ENCODE measurements at places on chromosomes 12 and 14. TPM values are rescaled to one million over a fixed set of nuclear protein-coding genes. Genes with fewer than 3 reads are reported as not detected.
A peak's percentile ranks its signal among the peaks of the same experiment; 100 is the strongest.

DNA sequence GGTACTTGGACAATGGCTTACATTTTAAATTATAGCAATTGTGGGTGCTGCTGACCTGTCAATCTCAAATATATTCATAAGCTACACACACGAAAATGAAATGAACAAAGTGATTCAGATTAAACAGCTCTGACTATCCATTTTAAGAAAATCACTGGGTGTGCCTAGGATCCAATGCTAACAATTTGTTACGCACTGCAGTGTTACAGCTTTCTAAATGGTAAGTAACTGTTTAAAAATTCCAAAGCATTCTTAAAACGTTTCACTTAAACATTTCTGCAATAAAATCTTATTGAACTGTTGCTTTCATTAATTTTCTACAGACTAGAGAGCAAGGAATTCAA lies 18.9 kb downstream of the LMO3 start:
- no peaks in the 10 kb centered on the region for H3K36me3 ChIP-seq
- no peak overlapping the region for H3K27ac ChIP-seq
- H3K4me3 ChIP-seq: no peak overlapping the region
- H3K27me3 ChIP-seq: no peaks in the 10 kb centered on the region
- H3K4me1 ChIP-seq: peaks cover 16% of the 10 kb centered on the region

The ASCL1 gene
- total RNA-seq: not detected

DNA sequence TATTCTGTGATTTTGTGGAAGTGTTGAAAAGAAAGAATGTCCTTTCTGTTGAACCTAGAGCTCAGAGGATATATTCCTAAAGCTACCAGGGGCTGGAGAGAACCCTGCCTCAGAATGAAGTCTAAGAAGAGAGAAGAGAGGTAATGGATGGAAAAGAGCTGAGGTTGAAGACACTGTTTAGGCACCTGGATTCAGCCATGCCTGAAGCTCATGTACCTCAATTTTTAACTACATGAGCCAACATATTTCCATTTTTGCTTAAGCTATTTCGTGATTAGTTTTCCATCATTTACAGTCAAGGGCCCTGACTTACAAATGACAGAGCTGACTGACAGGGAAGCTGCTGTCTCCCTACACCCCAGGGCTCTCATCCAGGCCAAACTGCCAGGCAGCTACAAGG lies 10.7 kb downstream of the CAMKK2 start:
- H3K36me3 ChIP-seq: peaks cover 2% of the 10 kb centered on the region
- no peaks in the 10 kb centered on the region for H3K27me3 ChIP-seq
- no peaks in the 10 kb centered on the region for H3K4me1 ChIP-seq
- DNase-seq: no peak
- H3K4me3 ChIP-seq: no peak overlapping the region

GRCh38 chr12:3229577-3229976 lies 152.4 kb downstream of the TSPAN9 start:
- H3K4me1 ChIP-seq: peaks cover 25% of the 10 kb centered on the region
- H3K27me3 ChIP-seq: peaks cover 2% of the 10 kb centered on the region
- no peak overlapping the region for H3K4me3 ChIP-seq
- H3K27ac ChIP-seq: no peak overlapping the region
- H3K36me3 ChIP-seq: no peaks in the 10 kb centered on the region

DNA sequence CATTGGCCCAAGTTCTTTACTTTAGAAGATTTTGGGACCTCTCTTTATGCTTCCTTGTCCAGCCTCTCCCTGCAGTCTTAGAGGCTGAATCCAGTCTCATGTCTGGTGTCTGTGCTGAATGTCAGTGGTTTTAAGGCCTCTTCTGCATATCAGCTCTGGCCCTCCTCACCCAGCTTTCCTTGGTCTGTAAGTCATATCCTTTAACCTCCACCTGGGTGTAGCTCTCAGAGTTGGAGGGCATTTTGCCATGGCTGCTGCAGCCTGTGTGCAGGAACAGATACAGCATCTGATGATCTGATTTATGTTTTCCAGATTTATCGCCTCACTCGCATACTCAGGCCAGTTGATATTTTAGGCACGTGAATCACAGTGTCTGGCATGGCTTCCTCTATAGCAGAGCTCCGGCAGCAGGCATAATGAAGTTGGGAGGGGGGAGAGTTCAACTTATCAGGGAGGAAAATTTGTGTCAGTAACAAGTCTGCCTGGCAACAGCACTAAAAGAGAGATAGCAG lies 335.0 kb downstream of the PCNX1 start:
- no peaks in the 10 kb centered on the region for H3K27me3 ChIP-seq
- no peaks in the 10 kb centered on the region for H3K36me3 ChIP-seq
- peak; percentile 80 for DNase-seq
- peaks cover 7% of the 10 kb centered on the region for H3K4me1 ChIP-seq
- no peak overlapping the region for H3K27ac ChIP-seq
- H3K4me3 ChIP-seq: no peak overlapping the region

DNA sequence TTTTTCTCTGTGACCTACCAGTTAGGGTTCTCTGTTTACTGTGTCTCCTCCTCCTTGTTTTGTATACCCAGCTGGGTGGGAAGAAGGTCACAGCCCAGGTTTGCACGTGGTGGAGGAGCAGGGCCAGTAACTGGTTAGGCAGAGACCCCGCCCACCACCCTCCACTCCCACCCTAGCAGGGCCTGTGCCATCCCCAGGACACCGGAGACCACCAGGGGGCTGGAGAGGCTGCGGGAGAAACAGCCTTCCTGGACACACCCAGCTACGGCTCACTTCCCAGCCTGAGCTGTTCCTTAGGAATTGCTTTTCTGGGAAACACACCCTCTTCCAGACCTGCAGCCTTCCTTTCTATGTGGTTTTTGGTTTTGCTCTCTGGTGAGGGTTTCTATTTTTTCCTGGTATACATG lies 21.1 kb downstream of the BDKRB2 start:
- no peak overlapping the region for H3K4me3 ChIP-seq
- H3K4me1 ChIP-seq: peaks cover 4% of the 10 kb centered on the region
- no peak overlapping the region for H3K27ac ChIP-seq
- H3K27me3 ChIP-seq: no peaks in the 10 kb centered on the region
- no peaks in the 10 kb centered on the region for H3K36me3 ChIP-seq

- no peak overlapping the region for H3K4me3 ChIP-seq
- peaks cover 24% of the 10 kb centered on the region for H3K4me1 ChIP-seq
- H3K27ac ChIP-seq: no peak overlapping the region
- H3K27me3 ChIP-seq: no peaks in the 10 kb centered on the region
- no peak for DNase-seq
Observed at GRCh38 chr14:104803912-104804410, 3.1 kb downstream of the ZBTB42 start.

The GPR84 gene
- not detected for total RNA-seq

DNA sequence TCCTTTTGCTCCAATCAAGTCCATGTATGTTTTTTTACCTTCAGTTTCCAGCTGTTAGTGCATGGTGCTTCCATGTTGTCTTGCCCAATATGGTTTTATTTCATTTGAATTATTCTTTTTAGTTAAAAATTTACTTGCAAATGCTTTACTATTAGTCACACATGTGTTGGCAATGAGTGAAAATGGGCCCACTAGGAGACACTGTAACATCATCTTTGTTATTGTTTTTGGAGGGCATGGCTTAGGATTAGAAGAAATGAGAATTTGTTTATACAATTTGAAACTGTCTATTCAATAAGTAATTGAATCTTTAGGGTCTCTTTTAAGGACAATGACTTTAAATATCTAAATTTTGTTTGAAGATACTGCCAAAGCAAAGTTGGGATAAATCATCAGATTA lies 133.7 kb downstream of the BRMS1L start:
- DNase-seq: no peak
- no peak overlapping the region for H3K4me3 ChIP-seq
- no peak overlapping the region for H3K27ac ChIP-seq
- no peaks in the 10 kb centered on the region for H3K4me1 ChIP-seq

- peak overlapping the region; percentile 97 for H3K27ac ChIP-seq
- no peak for DNase-seq
- H3K36me3 ChIP-seq: no peaks in the 10 kb centered on the region
- H3K27me3 ChIP-seq: no peaks in the 10 kb centered on the region
Observed at GRCh38 chr12:47302111-47302671, 222.4 kb upstream of the AMIGO2 start.

DNA sequence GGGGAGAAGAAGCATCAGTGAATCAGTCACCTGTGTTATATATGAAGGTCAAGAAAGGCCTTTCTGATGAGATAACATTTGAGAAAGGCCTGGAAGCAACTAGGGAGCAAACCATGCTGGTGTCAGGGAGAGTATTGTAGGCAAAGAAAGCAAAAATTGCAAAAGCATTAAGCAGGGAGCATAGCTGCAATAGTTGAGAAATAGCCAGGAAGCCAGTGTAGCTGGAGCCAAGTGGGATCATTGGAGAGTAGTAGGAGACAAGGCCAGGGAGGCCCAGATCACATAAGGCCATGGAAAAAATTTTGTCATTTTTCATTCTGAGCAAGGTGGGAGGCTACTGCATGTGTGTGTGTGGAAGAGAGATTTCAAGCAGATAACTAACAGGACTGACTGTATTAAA lies 18.8 kb upstream of the MAGOHB start:
- H3K27me3 ChIP-seq: no peaks in the 10 kb centered on the region
- H3K4me1 ChIP-seq: peaks cover 11% of the 10 kb centered on the region
- no peaks in the 10 kb centered on the region for H3K36me3 ChIP-seq
- no peak overlapping the region for H3K4me3 ChIP-seq

The ADAM21 gene
- total RNA-seq: 0.94 TPM

- H3K4me3 ChIP-seq: no peak overlapping the region
- no peaks in the 10 kb centered on the region for H3K4me1 ChIP-seq
- H3K36me3 ChIP-seq: no peaks in the 10 kb centered on the region
- DNase-seq: no peak
- H3K27me3 ChIP-seq: no peaks in the 10 kb centered on the region
Observed at GRCh38 chr12:14612250-14612649, 44.6 kb upstream of the PLBD1 start.

GRCh38 chr12:118292836-118293235 lies 79.9 kb downstream of the TAOK3 start:
- no peaks in the 10 kb centered on the region for H3K4me1 ChIP-seq
- H3K4me3 ChIP-seq: no peak overlapping the region
- H3K27ac ChIP-seq: no peak overlapping the region
- no peaks in the 10 kb centered on the region for H3K36me3 ChIP-seq
- no peaks in the 10 kb centered on the region for H3K27me3 ChIP-seq
- DNase-seq: no peak

GRCh38 chr12:93862424-93862823 lies 185.2 kb downstream of the CRADD start:
- DNase-seq: peak; percentile 35
- no peaks in the 10 kb centered on the region for H3K4me1 ChIP-seq
- H3K27ac ChIP-seq: no peak overlapping the region
- no peaks in the 10 kb centered on the region for H3K27me3 ChIP-seq
- no peak overlapping the region for H3K4me3 ChIP-seq
- no peaks in the 10 kb centered on the region for H3K36me3 ChIP-seq

DNA sequence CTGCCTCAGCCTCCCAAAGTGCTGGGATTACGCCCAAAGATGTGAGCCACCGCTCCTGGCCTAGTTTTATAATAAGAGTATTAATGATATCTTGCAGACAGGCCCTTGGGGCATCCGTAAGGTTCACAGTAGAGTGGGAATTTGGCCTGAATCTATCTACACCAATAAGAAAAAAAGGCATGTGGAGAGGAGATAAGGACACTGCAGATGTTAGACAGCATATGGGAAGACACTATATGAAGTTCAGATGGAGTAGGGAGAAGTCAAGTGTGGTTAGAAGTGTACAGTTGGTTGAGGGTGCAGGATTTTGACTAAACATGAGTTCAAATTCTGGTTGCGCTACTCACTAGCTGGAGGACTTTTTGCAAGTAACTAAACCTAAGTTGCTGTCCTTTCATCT lies 8.5 kb upstream of the TTC8 start:
- no peak overlapping the region for H3K4me3 ChIP-seq
- H3K4me1 ChIP-seq: no peaks in the 10 kb centered on the region
- no peak for DNase-seq
- no peaks in the 10 kb centered on the region for H3K36me3 ChIP-seq

GRCh38 chr12:81468206-81468605 lies 290.9 kb downstream of the PPFIA2 start:
- H3K27me3 ChIP-seq: no peaks in the 10 kb centered on the region
- peak; percentile 81 for DNase-seq
- H3K4me1 ChIP-seq: no peaks in the 10 kb centered on the region
- no peak overlapping the region for H3K4me3 ChIP-seq

The CLEC12A gene
- not detected for total RNA-seq

DNA sequence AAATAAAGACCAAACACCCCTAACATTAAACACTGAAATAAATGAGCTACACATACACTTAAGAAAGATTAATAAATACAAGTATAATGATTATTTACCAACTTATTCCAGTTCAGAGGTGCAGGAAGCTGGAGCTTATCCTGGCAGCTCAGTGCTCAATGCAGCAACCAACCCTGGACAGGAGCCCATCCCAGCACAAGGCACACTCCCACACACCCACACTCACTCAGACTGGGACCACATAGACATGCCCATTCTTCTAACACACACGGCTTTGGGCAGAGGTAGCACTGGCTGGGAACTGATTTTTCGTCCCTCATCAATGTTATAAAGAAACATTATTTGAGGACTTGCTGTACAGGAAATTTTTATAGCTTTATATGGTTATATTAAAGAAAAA lies 797.4 kb downstream of the RPS29 start:
- no peak overlapping the region for H3K27ac ChIP-seq
- no peak overlapping the region for H3K4me3 ChIP-seq
- no peak for DNase-seq

- peak; percentile 96 for DNase-seq
- peak overlapping the region; percentile 15 for H3K4me3 ChIP-seq
- peak overlapping the region; percentile 94 for H3K27ac ChIP-seq
- peaks cover 43% of the 10 kb centered on the region for H3K4me1 ChIP-seq
- H3K36me3 ChIP-seq: no peaks in the 10 kb centered on the region
Observed at GRCh38 chr12:93699271-93700145, 22.3 kb downstream of the CRADD start.

The KRT78 gene
- total RNA-seq: not detected

DNA sequence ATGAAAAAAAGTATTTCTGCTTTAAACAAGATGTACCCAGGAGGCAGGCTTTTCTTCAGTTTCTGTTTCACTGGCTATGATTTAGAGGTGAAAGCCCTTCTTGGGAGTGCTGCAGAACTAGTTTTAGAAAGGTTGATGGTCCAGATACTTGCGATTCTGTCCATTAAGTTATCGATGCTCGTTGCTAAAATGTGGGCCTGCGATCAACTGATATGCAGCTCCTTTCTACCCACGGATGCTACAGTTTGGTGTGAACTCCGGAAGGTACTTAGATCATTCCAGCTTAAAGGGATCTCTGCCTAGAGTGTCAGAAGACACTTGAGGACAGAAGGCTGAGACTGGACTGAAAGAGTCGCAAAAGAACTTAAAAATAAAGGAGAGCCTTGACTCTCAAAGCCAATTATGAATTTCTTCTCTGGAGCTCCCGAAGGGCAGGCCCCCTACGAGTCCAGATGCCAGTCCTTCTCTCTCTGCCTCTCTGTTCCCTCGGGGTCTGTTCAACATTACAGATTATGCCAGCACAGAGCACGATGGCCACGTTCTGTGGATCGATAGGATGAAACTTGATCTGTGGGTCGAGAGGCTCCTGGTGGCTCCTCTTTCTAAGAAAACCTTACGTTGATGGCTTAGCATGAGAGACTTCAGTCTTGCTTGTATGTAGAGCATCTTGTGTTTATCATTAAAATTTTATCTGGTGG lies 40.0 kb downstream of the FBXW8 start:
- no peak overlapping the region for H3K4me3 ChIP-seq
- peaks cover 21% of the 10 kb centered on the region for H3K36me3 ChIP-seq
- H3K27ac ChIP-seq: no peak overlapping the region
- H3K27me3 ChIP-seq: no peaks in the 10 kb centered on the region
- no peak for DNase-seq

Measured in astrocyte (in vitro differentiated cells and primary cell).